ENCODE measurements at places on chromosomes 16 and 17.

DNA sequence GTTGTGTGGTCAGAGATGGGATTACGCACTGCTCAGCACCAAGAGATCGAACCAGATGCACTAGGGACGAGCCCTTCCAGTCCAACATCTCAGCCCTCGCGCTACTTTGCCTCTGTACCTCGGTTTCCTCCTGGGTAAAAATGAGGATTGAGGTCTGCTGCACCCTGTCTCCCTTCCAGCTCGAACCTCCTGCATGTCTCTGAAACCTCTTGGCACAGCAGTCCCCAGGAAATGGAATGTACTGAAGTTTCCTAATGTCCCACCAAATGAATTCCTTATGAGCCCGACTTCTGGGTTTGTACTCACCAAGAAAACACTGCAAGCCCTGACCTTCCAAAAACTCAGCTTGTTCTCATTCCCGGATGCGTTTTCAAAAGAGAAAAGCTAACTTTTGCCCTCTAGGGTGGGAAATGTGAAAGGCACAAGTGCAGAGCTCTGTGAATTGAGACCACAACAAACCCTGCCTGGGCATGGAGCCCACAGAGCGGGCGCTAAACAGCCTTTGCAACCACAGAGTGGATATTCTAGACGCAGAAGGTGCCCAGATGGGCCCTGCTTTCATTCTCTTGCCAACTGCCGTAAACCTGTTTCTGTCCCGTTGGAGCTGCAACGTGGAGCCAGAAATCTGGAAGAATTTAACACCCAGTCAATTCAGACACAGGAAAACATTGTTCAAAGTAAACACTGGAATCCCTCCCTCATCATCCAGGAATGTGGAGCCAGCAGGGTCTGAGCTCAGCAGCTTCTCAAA, 10.3 kb downstream of the CDRT4 start:
- DNase-seq: no peak

- DNase-seq: no peak
Observed at GRCh38 chr17:81534157-81535006, 6.2 kb downstream of the FSCN2 start.

DNA sequence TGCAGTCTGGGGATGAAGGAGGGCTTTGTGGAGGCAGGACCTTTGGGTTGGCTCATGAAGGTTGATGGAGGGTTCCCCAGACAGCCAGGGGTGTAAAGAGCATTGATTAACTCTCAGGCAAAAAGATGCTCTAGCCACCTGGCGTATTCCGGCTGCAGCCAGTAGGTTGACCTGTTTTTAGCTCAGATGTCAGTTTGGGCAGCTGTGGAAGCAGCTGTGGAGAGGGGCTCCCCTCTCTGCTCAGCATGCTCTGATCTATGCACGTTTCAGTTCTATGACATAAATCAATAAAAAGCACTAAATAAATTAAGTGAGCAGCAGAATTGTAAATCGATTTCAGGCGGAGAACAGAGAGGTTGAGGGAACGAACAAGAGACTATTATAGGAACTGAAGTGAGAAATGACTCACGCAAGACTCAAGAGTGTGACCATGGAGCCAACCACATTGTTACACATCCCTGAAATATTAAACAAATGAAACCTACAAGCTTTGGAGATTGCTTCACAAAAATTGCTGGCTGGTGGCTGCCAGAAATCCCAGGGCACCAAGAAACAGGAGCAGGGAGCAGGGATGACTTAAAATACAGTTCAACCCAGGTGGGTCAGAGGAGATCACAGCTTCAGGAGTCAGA, 111.9 kb downstream of the GSG1L start:
- DNase-seq: no peak

DNA sequence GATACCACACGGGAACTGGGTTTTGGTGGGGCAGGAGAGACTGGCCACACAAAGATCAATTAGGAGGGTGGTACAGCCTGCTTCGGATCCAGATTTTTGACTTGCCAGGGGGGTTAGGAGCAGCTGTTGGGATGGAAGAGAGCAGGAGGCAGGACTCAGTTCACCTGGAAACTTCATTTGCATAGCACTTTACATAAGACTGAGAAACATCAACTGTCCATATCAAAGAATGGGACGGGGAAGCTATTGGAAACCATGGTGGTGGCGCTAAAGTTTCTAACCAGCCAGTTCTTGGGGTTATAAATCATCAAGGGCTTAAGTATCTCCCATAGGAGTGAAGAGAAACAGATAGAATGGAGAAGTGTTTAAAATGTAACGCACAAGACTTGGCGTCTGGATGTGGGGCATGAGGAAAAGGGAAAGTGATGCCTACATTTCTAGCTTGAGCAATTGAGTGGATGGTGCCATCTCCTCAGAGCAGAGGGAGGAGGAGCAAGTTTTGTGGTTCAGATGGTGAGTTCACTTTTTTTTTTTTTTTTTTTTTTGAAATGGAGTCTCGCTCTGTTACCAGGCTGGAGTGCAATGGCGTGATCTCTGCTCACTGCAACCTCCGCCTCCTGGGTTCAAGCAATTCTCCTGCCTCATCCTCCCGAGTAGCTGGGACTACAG, 6.4 kb upstream of the SRCAP start:
- DNase-seq: no peak

DNA sequence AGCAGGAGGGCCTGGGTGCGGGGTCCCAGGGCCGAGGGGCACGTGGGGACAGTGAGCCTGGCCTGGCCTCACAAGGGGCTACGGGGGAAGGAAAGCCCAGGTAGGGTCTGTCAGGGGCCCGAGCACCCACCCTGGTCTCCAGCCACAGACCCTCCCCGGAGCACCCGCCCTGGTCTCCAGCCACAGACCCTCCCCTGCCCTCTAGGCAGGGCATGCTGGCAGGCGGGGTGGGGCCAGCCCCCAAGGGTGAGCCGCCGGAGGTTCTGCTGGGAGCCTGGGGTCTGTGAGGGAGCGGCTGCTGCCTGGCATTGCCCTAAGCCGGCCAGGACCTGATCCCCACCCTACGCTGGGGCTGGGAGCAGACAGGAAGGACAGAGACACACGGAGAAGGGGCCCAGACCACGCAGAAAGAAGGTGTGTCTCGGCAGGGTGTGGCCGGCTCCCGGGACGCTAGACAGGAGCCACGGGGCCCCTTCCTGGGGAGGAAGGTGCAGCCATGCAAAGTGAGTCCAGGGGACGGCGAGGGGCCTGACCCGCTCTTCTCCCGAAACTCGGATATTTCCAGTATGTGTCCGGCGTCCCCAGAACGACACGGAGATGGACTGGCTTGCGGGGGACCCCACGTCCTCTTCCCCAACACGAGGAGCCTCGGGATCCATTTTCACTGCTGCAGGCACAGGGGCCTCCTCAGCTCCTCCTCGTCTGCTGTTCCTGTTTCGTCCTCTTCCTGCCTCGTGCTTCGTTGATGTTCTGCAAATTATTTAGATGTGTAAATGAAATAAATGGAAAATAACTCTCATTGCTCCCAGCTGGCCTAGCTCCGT, 15.5 kb downstream of the UTS2R start:
- DNase-seq: no peak

- DNase-seq: no peak
Observed at GRCh38 chr16:86819533-86819892, 241.2 kb downstream of the FOXL1 start.

GRCh38 chr16:54110016-54110981, 176.3 kb downstream of the IRX3 start:
- DNase-seq: no peak

DNA sequence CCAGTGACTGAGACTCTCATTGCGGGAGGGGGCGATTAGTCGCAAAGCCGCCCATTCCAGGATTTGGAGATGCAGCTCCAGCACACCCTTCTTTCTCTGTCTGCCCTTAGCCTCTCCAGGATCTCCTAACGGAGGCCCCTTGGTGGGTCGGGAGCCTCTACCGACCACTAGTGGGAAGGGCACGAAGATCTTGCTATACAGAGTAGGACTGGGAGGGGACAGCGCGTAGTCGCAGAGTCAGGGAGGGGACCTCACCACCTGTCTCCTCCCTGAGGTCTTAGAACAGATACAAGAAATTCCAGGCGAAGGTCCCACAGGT, 588 bp upstream of the SMTNL2 start:
- DNase-seq: peak; percentile 33

DNA sequence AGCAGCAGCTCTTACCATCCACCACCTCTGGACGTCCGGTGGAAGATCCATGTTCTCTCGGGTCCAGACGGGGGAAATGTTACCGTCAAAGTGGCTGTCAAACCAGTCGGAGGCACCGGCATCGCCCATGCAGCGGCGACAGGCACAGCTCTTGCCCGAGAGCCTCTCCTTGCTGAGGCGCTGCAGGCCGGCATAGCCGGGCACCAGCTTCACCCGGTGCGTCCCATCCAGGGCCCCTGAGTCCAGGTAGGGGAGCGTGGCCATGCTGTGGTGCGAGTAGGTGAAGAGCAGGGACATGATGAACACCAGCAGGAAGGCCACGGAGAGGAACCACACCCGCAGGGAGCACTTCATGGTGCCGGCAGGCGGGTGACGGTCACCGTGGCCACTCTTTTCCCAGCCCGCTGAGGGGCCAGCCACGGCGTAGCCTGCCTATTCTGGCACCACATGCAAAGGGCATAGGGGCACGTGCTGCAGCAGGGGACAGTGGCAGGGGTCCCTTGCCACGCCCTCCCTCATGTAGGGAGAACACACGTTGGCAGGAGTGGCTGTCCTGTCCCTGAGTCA, 40.6 kb downstream of the ST3GAL2 start:
- DNase-seq: no peak

GRCh38 chr16:65024767-65025178, 97.1 kb downstream of the CDH11 start:
- DNase-seq: no peak

- no peak for DNase-seq
Observed at GRCh38 chr17:4945176-4945943, 3.0 kb downstream of the PFN1 start.

DNA sequence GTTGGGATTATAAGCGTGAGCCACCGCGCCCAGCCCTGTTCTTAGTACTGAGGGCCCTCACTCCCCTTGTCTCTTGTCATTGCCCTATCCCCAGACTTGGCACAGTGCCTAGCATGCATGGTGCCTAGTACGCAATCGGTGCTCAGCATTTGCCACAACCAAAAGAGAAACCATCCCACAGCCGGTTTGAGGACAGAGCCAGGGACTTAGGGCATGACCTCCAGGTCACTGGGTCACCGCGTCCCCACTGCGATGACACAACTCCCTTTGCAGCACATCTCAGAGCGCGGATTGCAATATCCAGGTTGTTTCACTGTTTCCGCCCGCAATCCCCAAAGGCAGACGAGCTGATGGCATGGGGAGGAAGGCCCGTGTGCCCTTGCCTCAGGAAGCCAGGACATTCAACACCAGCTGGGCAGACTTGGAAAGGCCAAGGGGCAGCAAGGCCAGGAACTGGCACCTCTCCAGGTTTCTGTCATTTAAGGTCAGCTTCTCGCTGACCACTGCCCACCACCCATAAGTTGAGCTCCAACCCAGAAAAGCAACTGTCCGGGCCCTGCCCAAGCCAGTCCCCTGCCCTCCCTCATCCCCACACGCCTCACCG, 274.5 kb downstream of the MRTFB start:
- no peak for DNase-seq

- no peak for DNase-seq
Observed at GRCh38 chr17:18004884-18005305, 32.2 kb downstream of the DRC3 start.

GRCh38 chr17:43529947-43530287, 16.2 kb downstream of the ETV4 start:
- DNase-seq: no peak

Measured in NCI-H1417 (cell line).